ENCODE measurements at places on chromosomes 1 and 21. TPM values are rescaled to one million over a fixed set of nuclear protein-coding genes. Genes with fewer than 3 reads are reported as not detected.

The SPRR2G gene
- total RNA-seq: not detected

The AJAP1 gene
- total RNA-seq: not detected

The BATF3 gene
- total RNA-seq: 320 TPM

The MROH9 gene
- total RNA-seq: not detected

- no peak for DNase-seq
Measured at GRCh38 chr1:243740255-243740999, 109.6 kb downstream of the AKT3 start.

DNA sequence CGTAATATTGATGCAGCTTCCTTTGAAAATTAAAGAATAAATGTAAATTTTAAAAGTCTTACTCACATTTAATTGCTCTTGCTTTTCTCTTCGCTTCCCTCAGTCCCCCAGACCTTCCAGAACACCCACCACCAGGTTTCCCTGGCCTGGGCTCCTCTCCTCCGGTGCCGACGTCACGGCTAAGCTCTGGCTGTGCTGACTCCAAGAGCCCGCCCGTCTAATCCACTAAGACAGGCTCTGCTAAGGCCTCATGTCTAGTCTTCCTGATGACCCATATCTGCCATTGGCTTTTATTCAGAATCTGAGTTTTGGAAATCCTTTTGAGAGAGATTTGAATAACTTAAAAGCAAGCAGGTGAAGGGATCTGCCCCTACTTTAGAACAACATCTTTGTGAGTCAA, 53.9 kb upstream of the NADK start:
- no peak for DNase-seq

DNA sequence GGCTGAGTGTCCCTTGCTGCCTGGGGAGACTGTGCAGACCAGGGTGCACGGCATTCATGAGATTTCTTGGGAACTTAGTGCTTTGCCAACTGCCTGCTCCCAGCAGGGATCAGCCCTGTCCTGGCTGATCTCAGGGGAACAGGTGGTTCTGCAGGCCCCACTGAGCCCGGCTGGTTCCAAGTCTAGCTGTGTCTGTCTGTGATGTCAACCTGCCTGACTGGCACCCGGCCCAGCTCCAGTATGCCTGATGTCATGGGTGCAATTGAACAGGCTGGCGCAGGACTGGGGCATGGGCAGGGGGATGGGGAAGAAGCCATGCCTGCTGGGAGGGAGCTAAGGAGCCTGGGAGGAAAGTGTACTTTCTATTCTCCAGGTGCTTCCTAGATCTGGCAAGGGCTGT, 227.1 kb downstream of the GRIK3 start:
- DNase-seq: no peak

- no peak for DNase-seq
Measured at GRCh38 chr21:36092681-36093080, 22.9 kb downstream of the CBR1 start.

DNA sequence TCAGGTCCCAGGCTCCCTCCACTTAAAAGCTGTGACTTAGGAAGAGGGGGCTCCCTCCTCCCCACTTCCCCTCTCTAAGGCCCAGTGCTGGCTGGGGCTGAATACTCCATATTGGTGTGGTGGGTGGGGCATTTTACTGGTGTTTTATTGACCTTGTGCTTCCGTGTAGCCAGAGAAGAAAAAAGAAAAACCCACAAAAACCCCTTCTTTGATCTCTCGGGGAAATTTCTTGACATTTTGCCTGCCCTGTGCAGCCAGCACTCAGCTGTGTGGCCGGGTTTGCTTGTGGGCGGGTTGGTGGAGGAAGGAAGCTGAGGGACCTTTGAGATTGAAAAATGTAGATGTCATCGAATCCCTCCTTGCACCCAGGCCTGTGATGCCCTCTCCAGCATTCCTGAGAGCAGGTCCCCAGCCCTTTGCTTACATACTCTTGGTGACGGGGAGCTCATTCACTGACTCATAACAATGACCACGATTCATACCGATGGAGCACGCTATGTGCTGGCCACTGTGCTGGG, 24.8 kb downstream of the TNFRSF8 start:
- DNase-seq: peak; percentile 77

GRCh38 chr1:13735168-13735930, 35.4 kb downstream of the PRDM2 start:
- no peak for DNase-seq

DNA sequence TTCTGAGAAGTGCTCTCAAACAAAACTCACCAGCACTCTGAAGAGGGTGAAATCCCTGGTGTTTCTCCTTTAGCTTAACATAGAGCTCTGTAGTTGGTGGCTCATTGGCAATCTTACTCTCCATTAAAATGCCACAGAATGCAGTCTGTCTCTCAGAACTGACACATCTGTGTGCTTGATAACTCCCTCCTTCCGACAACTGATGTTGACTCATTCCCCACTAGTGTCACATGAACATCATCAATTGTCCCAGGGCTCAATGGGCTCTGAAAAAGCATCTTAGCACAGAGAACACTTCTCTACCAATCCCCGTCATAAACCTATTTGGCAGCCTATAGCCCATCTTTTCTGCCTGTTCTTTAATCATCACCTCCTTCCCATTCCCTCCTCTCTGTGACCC, 133.2 kb upstream of the ZC3H11B start:
- DNase-seq: no peak

- DNase-seq: no peak
Measured at GRCh38 chr1:8259498-8260290, 58.2 kb upstream of the SLC45A1 start.

DNA sequence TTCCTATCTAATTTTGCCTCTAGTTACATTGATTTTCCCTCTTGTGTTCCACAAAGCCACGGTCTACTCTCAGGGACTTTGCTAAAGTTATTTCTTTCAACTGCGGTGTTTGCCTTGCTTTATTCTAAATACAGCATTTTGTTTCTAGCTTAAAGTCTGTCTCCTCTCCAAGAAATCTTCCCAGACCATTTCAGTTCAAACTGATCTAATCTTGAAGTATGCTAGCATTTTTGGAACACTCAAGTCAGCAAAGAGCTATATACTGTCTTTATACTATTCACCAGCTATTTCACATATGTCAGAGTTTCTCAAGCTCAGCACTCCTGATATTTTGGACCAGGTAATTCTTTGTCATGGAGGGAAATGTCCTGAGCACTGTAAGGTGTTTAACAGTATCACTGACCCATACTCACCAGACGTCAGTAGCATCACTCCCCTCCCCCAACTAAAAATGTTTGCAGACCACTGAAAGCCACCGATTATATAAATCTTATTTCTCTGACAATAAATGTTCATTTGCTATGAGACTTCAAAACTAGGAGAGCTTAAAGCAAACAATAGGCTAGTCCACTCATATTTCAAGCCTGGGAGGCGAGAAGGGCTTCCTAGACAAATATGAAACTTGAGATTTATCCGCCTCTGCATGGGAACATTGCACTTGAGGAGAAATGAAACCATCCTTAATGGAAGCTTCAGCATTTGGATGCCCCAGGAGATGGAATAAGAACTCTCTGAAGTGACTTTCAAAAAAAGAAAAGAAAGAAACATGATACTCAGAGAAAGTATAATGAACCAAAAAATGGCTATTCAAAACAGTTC, 81.1 kb downstream of the KIAA0319L start:
- DNase-seq: no peak

GRCh38 chr21:42839271-42840231, 39.8 kb downstream of the WDR4 start:
- peak; percentile 8 for DNase-seq

DNA sequence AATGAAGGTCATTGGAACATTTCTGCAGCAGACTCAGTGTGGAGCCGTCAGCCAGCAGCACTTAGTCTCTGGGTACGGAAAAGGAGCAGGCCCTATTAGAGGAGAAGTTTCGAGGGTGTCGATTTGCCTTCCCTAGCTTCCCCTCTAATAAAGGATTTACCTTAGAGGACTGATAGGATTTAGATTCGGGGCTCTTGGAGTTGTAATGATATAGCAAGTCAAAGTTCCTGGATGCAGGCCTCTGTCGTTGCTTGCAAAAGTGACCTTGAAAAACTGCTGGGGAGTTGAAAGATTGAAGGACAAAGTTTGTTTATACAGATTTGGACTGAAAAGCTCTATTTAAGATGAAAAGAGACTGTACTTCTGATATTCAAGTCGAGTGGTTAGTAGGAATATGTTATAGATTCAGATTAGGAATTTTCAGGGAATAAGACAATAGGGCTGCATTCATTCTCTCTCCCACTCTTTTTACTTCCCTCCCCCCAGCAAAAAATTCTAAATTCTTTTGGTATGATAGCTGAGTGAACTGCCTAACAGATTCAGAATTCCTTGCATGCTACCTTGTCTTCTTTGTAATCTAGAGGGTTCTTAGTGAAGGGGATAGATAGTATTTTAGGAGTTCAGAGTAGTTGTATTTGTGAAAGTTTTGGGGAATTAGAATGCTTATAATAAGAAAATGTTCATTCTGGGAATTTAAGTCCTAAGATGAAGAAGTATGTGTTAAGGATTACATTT, 19.2 kb downstream of the NFYC start:
- no peak for DNase-seq

GRCh38 chr1:58396150-58396549, 150.4 kb downstream of the OMA1 start:
- no peak for DNase-seq

DNA sequence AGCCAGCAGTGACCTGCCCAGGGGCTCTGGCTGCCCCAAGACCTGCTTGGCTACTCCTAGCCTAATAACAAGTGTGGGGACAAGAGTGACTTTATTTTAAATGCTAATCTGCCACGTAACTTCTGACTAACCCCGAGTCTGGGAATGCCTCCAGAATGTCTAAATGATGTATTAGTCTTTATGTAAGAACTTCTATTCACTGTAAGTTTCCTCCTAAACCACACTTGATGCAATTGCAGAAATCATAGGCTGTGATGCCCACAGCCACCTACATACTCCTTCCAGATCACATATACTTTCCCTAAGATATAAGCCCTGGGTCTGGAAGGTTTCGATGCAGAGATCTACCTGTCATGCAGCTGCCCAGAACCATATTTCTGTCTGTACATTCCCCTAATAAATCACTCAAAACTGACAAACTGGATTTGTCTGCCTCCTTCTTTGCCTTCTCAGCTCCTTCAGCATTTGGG, 5.9 kb upstream of the VPS45 start:
- no peak for DNase-seq
